ENCODE measurements at places on chromosomes 5 and 9.

DNA sequence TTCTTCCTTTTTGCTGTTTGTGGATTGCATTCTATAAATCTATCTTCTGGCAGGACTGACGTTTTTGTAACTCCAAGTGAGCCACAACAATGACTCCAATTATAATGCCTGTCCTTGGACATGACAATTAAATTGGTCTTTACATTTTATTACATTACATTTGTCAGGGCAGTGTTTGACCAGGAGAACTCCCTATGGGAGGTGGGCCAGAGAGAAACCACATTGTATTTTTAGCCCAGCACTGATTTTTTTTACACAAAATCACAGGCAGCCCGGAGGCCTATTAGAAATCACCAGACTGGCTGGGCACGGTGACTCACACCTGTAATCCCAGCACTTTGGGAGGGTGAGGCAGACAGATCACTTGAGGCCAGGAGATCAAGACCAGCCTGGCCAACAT is 99.1 kb upstream of the SMC5 start:
- no peak for DNase-seq

- no peak for DNase-seq
Observed at GRCh38 chr9:72648324-72649126, 127.1 kb downstream of the TMC1 start.

DNA sequence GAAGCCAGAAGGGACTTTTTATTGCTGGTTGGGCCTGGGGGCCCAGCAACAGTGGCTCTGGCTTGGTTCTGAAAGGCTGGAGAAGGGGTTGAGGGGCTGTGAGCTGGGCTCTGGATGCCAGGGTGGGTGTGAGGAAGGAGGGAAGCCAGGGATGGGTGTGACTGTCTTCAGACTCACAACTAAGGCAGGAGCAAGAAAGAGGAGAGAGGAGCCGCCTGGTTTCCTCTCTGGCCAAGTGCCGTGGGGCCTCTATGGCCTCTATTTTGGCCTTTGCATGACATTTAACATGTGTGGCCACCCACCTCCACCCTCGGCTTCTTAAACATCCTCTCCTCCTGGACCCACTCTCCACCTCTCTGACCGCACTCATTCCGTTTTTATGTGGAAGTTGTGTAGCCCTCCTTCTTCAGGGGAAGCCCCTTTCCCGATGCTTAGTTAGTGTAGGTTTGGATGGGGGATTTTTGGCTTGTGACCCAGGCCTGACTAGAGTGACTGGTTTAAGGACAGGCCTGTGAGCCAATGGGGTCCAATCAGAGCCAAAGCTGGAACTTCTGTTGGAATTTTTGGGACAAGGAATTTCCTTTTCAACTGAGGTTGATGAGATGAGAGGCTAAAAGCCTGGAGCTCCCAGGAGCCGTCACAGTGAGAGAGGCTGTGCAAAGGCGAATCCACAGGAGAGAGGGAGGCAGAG is 517.8 kb downstream of the CCDC171 start:
- DNase-seq, result no peak

DNA sequence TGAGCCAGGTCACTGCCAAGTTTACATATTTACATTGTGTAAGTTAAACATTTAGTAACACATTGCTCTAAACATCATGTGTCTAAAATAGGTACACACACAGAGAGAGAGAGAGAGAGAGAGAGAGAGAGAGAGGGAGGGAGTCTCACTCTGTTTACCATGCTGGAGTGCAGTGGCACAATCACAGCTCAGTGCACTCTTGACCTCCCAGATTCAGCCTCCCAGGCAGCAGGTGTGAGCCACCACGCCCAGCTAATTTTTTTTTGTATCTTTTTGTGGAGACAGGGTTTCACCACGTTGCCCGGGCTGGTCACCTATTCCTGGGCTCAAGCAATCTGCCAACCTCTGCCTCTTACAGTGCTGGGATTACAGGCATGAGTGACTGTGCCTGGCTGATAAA is 1045.3 kb downstream of the TLE1 start:
- DNase-seq, result no peak

DNA sequence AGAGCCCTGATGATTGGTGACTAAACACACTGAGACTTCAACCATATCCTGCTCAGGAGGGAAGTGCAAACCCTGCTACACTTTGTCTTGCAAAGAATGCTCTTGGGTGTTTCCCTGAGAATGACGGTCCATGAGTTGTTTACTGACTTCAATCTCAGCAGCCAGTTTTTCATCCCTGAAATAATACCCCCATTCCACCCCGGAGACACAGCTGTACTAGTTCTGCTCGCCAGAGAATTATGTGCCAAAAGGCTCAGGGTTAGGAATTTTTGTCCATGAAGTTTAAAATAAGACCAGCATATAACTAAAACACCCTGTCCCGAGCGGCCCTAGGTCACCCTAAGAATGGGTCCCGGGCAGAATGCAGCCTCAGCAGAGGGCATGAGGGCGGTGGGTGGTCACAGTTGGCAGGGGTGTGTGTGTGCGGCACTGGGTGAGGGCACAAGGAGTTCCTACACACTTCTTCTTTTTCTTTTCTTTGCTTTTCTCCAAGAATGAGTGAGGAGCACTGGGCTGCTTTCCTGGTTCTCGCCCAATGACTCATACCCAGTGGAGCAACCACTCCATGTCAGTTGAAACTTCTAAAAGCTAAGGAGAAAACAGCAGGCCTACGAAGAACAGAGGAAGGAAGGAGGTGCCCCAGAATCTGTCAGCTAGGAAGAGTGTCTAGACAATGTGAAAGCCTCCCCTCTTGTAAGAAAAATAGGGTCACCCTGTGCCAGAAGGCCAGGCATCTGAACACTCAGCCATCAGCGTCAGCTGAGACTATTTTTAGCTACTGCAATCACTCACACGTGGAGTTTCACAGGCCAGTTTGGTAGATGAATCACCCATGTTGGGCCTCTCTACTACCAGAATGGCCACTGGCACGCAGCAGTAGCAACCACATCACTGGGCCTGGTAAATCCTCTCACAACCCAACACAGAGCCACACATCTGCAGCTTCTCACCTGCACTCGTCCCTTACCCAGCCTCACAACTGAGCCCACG is 105.9 kb downstream of the DPYSL3 start:
- no peak for DNase-seq

DNA sequence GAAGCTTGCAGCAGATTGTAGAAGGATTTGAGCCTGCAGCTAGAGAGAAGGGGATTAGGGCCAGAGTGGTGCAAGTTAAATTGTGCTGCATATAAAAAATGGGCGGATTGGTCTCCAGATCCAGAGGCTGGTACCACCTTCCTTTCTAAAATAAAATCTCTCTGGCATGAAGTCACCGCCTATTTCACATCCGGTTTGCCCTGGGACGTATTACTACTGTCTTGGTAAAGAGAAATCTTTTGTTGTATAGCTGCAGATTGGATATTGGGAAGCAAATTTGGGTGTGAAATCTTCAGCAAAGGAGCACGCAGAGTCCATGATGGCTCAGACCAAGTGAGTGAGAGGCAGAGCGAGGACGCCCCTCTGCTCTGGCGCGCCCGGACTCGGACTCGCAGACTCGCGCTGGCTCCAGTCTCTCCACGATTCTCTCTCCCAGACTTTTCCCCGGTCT is at the start of gene GABRA1:
TSS of gene GABRA1 (plus strand) at position 180 of the 451 bp plus-strand sequence. CDS start 2,691 bp downstream, outside the sequence.
- DNase-seq, result peak; percentile 70

DNA sequence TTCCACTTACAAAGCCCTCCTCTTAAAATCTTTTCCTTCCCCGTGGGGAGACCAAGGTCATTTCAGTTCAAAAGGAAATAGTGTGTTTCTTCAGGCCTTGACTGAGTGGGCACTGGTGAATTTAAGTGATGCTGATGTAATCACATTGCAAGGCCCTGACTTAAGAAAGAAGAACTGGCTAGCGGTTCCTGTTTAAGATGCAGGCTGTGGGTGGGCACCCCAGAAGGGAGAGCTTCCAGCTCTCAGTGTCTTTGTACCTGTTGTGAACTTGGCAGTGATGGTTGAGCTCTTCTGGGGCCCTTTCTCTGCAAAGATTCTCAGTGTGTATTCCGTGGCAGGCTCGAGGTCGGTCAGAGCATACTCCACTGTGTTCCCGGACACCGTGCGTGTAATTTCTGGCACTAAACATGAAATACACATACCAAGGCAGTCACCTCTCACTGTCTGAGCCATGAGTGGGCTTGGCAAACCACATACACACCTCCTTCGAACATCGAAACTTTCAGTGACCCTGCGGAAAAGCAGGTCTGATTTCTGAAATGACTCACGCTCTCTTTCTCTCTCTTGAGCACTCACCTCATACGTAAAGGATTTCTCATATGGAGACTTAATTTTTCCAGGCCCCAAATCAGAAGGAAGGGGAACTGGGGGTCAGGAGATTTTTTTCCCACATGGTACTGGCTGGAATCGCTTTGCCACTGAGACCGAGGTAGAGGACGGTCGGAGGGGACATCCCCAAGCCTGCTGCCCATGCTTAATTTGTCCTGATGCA is 81.9 kb downstream of the TNC start:
- no peak for DNase-seq

- DNase-seq, result no peak
Observed at GRCh38 chr5:67216564-67216963, 20.0 kb upstream of the CD180 start.

Data from ecto neural progenitor cell (in vitro differentiated cells).